ENCODE measurements at places on chromosomes 6 and 20.

- no peak for DNase-seq
These were observed 92.4 kb upstream of the EYS start for GRCh38 chr6:65799389-65799788.

DNA sequence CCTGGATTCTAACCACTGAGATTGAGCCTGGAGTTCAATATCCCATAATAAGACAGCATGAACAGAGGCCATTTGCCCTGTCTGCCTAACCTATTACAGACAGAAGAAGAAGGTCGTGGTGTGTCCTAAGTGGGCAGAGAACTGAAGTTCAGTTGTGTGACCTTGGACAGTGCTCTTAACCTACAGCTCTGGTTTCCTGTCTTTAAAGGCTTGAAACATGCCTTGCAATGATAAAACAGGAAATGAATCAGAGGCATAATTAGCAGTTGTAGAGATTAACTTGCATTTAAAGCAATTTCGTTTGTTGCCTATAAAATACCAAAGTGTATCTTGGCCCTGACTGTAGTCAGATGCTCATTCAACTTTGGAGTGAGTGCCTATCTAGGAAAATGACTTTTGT lies 507.2 kb upstream of the CHD6 start:
- DNase-seq, result no peak

GRCh38 chr6:139159016-139159415 lies 24.1 kb downstream of the HECA start:
- DNase-seq, result no peak

- no peak for DNase-seq
These were observed 767.1 kb downstream of the KIF16B start for GRCh38 chr20:15806105-15806504.

- no peak for DNase-seq
These were observed 1170.0 kb upstream of the CITED2 start for GRCh38 chr6:140544431-140544830.

DNA sequence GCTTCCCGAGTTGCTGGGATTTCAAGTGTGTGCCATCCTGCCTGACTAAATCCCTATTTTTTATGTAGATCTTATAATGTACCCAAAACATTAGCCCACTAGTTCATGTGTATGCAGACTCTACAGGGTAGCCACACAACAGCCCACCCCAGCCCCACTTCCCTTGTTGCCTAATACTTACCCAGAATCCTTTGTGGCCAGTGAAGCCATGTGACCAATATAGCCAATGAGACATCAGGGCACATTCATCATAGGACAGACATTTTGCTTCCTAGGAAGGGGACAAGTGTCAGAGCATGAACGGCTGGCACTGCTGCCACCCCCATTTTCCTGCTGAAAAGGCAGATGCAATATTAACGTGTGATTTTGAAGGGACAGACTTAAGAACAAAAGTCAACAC lies 36.0 kb upstream of the TCP11 start:
- DNase-seq, result no peak

- no peak for DNase-seq
These were observed 37.6 kb upstream of the XRN2 start for GRCh38 chr20:21265261-21266190.

GRCh38 chr6:51273228-51273961 lies 454.7 kb downstream of the TFAP2B start:
- no peak for DNase-seq

- no peak for DNase-seq
These were observed 84.8 kb downstream of the CD40 start for GRCh38 chr20:46202766-46203509.

DNA sequence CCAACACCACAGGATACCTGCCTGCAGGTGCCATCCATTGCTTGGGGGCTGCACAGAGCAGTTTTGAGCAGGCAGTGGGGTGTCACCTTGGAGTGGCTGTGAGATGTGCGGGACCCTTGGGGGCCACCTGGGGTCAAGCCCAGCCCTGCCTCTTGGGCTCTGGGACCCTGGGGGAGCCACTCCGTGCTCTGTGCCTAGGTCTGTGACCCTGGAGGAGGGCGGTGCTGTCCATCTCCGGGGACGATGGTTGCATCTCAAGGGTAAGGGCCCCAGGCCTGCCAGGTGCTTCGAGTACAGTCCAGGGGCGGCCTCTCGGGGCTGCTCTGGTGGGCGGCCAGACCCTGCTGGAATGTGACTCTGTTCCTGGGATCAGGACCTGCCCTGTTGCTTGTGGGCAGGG lies 8.7 kb upstream of the GATA5 start:
- DNase-seq, result no peak

DNA sequence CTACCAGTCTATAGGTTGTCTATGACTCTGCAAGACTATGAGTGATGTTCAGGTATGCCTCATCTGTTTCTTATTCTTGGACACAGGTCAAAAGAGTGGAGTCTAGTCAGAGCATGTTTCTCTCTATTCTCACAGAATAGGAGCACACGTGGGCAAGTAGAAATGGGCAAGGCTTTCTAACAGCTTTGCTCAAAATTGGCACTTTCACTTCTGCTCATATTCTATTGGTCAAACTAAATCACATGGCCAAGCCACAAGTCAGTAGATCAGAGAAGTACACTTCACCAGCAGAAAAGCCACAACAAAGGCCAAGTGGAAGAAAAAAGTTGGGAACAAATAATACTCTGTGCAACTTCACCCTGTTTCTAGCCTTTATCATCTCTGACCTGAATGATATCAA lies 354.5 kb upstream of the SYNCRIP start:
- peak; percentile 30 for DNase-seq

DNA sequence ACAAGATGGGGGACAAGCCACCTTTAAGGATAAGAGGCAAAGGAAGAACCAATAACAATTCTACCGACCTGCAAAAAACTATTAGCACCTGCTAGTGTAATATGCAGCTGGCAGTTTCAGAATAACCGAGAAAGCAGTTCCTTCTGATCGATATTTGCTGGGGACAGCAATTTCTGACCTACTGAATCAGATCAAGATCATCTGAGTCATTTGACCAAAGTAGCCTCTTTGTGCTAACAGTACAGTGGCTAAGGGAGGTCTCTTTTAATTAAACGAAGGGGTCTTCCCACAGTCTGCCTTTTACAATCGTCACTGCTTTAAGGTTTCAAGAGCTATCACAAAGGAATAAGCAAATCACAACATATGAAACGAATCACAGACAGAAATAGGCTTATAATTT lies 318.9 kb downstream of the BTBD9 start:
- DNase-seq, result peak; percentile 88

DNA sequence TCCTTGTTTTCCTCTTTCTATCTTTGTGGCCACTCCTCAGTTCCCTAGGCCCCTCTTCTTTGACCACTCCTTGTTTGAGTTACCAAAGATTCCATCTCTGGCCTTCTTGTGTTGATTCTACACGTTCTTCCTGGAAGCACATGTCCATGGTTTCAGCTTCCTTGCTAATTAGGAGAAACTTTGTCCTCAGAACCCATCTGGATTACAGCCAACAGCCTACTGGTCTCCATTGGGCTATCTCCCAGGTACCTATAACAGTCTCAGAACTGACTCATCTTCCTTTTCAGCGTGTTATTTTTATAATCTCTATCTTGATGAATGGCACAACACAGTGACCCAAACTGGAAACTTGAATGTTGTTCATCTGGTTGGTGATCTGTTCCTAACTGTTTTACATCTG lies 17.5 kb downstream of the PTPRA start:
- no peak for DNase-seq

DNA sequence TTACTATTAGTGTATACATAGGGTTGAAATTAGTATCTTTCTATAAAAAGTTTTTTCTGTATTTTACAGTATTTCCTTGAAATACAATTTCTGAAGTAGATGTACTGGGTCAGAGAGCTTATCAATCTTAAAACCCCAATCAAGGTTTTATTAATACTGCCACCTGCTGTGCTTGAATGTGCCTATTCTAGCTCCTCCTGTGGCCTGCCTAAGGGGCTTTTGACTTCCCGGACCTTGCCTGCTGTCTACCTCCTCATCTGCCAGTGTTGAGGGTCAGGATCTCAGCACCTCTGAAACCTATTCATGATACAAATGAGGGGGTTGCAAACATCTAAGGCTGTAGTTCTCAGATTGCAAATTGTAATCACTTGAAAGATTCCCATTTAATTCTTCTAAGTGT lies 9.2 kb downstream of the PACRG start:
- no peak for DNase-seq

GRCh38 chr20:58478141-58478805 lies 36.9 kb downstream of the APCDD1L start:
- DNase-seq, result no peak

Data from GM12865 (cell line).